ELF-1 (cell line): ENCODE measurements at places on chromosomes 5 and 9.

DNA sequence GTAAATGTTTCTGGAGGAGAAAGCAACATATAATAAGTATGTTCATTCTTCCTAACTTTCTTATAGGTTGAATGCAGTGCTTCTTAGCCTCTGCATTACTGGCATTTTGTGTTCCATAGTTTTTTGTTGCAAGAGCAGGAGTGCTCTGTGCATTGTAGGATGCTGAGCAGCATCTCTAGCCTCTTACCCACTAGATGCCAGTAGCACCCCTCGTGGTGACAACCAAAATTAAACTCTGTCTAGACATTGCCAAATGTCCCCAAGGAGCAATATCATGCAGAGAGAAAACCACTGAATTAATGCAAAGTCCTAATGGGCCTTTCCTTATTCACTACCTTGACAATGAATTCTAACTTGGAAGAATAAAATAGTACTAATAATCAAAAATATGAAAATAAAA lies 147.0 kb downstream of the GLIS3 start:
- DNase-seq: no peak

DNA sequence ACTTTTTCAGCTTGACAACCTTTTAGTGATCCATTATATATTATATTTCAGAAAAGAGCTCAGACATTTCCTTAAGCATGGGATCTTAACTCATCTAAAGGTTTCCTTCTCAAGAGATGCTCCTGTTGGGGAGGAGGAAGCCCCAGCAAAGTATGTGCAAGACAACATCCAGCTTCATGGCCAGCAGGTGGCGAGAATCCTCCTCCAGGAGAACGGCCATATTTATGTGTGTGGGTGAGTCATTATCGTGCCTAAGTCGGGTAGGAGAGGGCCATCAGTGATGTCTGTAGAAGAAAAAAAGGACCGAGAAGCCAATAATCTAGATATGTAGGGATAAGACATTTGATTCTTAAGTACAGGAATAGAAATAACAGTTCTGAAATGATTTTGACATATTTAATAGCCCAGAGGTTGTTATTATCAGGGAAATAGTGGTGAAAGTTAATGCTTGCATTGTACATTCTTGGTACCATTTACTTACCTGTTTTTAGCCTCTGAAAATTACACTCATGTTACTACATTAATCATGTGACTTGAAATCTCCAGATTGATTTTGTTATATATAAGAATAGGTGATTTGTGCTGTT lies 28.2 kb downstream of the MTRR start:
- peak; percentile 51 for DNase-seq

DNA sequence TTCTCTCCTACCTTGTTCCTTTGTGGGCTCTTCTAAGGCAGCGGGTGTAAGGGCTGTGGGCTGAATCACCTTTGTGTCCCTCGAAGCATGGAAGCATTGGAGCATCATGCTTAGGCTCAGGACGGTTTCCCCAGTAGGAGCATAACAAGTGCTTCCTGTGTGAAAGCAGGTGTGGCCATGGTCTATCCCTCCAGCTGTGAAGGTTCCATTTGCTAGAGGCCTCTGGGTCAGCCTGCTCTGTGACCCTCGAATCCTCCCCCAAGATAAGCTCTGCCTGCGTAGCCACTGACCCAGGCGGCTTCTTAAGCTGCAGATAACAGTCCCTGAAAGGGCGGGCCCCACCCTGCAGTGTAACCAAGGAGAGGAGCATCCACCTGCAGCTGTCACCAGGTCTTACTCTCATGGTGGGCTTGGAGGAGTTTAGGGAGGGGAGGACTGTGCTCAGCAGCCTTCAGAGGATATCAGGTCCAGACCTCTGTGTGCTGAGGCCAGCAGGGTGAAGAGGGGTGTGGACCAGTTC lies 8.4 kb upstream of the NDST1 start:
- DNase-seq: no peak

- DNase-seq: no peak
Measured at GRCh38 chr5:57987552-57987951, 472.3 kb downstream of the PLK2 start.

- no peak for DNase-seq
Measured at GRCh38 chr9:21267485-21268346, 27.9 kb upstream of the IFNA14 start.
